ENCODE measurements at places on chromosomes 3 and 15.
A peak's percentile ranks its signal among the peaks of the same experiment; 100 is the strongest.

- no peak for DNase-seq
Observed at GRCh38 chr15:40314723-40315276, 7.1 kb upstream of the PLCB2 start.

DNA sequence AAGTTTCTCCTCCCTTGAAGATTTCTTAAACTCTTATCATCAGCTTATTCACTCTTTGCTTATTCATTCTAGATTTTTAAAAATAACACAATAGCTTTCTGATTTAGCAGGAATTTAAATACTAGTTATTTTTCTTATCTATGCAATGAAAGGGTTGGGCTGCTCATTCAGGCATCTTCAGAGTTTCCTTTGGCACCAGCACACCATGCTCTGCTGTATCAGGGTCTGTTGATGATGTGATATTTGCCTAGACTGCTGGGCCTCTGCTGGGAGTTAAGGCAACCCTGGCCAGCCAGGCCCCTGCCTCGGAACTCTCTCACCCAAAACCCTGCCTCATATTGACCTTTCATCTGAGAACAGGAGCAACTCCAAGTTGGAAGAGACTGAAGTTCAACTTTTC is 35.0 kb downstream of the DRD3 start:
- DNase-seq: no peak

GRCh38 chr3:169218314-169218983 is 445.1 kb downstream of the MECOM start:
- peak; percentile 36 for DNase-seq

- DNase-seq: no peak
Observed at GRCh38 chr15:46855388-46855787, 861.9 kb upstream of the SEMA6D start.

DNA sequence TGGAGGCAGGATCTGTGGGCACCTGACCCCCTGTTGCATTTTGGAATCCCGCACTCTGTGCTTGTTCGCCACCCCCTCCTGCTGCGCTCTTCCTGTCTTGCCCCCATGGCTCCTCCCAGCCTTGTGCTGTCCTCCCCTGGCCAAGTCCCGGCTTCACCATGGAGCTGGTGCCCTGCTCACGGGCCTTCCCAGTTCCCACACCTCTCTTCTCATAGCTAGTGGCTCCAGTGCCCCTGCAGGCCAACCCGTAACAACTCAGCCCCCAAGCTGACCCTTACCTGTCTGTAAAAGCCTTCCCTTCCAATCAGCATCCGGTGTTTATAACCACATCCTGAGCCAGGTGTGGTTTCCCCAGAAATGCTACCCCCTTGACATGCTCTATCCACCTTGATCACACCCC is 407.7 kb upstream of the C2CD4B start:
- DNase-seq: no peak

- DNase-seq: no peak
Observed at GRCh38 chr3:9260305-9260704, 10.9 kb upstream of the SRGAP3 start.
